Ovary (tissue), 10 donors: ENCODE measurements at places on chromosomes 13 and 19.

GRCh38 chr13:105262579-105262978 lies 1272.9 kb downstream of the EFNB2 start:
- no peak for DNase-seq

DNA sequence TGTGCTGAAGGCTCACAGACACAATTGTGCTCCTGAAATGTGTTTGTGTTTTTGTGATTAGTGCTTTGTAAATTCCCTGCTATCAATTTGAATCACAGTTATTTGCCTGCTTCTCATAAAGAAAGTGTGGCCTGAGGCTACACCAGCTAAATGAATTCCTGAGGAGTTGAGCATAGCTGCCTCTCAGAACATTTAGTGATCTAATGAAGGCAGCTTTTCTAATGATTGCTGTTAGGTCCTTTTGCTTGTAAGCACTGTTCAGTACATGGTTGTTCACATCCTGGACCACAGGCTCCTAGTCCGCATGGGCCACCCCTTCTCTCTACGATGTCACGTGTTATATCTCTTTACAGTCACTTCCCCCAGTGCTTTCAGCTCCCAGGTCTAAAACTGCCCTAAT lies 238.2 kb downstream of the B3GLCT start:
- no peak for DNase-seq

GRCh38 chr19:10460714-10461046 lies 40.3 kb downstream of the PDE4A start:
- DNase-seq, result no peak

DNA sequence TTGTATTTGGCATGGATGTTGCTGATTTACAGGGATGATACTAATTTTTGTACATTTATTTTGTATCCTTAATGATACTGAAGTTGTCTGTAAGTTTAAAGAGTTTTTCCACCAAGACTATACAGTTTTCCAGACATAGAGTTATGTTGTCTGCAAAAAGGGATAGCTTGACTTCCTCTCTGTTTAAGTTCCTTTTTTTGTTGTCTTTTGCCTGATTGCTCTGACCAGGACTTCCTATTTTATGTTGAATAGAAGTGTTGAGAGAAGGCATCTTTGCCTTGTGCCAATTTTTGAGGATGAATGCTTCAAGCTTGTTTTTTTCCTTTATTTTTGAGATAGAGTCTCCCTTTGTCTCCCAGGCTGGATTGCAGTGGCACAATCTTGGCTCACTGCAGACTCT lies 36.8 kb upstream of the ZNF681 start:
- no peak for DNase-seq

DNA sequence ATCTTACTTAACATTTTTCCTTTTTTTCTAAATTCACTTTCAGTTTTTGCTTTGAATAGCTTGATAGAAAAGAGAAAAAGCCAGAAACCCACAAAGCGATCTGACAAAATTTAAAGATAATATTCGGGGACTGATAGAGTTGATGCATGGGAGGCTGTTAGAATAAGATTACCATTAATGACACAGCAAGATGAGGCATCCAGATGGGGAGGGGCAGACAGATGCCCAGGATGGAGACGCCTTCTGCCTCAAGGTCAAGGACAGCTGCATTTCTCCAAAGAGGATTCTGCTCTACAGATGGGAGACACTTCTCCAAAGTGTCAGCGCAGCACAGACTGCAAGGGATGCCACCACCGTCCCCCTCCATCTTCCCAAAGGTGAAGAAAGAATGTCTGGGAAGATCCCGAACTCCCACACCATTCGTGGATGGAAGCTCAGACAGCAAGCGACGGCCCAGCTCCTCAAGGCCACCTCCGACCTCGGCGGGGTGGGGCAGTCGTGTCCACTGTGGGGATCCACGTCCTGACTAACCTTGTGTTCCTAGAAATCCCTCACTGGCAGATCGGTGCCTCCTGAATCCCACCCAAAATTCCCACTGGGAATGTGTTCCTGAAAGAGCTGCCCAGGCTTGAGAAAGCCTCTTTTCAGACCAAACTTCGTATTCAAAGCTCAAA lies 32.9 kb downstream of the NAXD start:
- no peak for DNase-seq

- DNase-seq, result peak; percentile 69
Observed at GRCh38 chr19:50333235-50333736, 4.1 kb upstream of the KCNC3 start.

DNA sequence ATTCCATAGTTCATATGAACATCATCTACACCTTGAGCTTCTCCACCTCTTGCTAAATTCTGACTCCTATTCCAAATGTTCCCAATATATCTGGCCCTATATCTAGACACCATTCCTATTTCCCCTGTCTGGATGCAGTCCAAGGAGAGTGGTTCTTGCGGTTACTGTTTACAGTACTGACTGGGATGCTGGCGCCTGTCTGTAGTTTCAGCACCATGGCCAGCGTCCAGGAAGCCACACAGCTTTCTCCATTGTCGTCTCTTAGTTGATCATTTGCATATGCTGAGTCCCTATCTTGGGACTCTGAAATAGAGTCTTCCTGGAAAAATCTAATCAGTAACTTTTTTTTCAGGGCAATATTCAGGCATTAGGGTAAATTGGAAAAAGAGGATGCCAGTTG lies 14.9 kb downstream of the LAIR2 start:
- peak; percentile 37 for DNase-seq

DNA sequence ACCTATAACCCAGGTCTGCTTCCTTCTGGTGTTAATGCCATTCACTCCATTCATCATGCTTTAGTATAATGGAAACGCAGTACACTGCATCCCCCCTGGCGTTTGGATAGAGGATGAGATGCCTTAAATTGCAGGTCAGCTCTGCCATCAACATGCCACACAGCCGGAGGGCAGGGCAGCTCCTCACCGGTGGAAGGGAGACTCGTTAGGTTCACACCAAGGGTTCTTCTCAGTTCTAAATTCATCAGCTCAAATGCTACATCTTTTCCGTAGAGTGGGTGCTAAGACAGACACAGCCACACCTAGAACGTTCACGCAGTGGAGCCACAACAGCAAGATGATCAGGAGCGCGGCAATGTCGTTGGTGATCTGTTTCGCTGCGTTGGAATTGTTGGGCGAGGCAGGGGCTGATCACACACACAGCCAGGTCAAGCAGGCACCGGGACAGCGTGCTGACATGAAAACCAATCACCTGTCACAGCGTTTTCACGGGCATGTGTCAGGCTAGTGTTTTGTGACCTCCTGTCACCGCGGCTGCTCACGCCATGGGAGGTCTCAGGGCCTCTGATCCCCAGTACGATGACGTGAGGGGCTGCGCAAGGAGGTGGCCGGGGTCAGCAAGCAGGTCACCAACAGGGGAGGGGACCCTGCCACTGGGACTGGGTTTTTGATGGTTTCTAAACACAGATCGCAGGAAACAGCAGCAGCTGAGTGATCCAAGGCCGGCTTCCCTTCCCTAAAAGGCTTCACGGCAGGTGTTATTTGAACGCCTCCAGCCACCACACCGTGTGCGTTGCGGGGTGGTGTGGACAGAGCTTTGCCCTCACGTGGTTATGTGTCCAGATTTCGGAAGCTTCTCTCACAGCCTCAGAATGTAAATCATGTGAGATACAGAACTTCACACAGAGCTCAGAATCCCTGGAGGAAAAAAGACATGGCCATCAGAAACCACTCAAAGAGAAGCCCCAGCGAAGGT lies 94.3 kb upstream of the IRS2 start:
- no peak for DNase-seq

DNA sequence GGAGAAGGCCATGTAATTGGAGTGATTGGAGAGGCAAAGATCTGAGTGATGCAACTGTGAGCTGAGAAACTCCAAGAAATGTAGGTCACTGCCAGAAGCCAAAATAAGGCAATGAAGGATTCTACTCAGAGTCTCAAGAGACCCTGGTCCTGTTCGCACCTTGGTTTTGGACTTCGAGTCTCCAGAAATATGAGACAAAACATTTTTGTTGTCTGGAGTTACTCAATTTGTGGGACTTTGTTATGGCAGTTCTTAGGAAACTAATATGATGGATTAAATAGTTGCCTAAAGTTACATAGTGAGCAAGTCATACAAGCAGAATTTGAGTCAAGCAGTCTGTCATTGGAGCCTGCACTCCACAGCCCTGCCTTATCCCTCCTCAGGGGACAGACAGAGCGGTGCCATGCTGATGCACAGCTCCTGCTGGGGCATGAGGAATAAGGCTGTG lies 104.2 kb downstream of the ITGBL1 start:
- no peak for DNase-seq

- DNase-seq, result no peak
Observed at GRCh38 chr13:50152224-50152623, 137.0 kb downstream of the KCNRG start.

- no peak for DNase-seq
Observed at GRCh38 chr13:61258185-61258584, 157.5 kb downstream of the PCDH20 start.

DNA sequence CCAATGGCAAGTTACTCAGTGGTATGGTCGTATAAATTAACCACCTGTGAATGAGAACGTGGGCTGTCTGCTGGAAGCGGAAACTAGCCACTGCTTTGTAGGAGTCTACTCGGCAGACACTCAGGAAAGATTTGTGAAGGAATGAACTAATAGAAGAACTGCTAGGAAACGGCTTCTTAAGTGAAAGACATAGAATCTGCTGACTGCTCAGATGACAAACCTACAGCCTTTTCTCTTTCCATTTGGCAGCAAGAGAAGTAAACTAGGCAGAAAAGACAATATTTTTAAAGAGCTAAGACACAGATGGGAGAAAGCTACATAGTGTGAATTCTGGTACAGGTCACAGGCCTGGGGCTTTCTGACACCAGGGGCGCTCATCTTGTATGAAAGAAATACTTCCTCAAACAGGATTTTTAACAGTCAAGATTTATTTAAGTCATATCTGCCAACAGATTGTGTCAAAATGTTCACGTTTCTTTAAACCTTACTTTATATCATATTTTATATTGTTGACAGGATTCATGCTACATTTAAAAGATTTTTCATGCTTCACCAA lies 78.4 kb downstream of the MIPEP start:
- no peak for DNase-seq

DNA sequence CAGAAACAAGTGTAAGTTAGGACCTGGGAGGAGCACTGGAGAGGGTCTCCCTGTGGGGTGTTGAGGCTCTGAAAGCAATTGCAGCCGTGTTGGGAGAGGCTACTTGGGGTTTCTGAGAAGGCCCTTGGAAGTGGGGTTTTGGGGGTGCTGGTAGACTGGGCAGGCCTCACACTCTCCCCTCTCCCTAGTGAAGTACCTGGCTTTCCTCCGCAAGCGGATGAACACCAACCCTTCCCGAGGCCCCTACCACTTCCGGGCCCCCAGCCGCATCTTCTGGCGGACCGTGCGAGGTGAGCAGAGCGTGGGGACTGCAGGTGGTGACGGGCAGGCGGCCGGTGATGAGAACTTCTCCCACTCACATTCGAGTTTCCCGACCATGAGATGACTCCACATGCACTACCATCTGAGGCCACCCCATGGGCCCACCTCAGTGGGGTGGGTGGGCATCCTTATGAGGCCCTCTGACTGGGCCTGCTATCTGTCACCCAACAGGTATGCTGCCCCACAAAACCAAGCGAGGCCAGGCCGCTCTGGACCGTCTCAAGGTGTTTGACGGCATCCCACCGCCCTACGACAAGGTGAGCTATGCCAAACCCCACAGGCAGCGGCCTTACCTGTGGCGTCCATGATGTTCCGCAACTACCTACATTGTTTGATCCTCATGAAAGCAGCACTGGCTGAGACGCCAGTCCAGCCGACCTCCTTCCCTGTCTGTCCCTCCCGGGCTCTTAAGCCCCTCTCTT lies 3.0 kb downstream of the RPL13A start:
- DNase-seq, result no peak
